ENCODE measurements at places on chromosomes 7 and 10.

GRCh38 chr7:11533229-11533820, 298.7 kb downstream of the THSD7A start:
- no peak for DNase-seq

GRCh38 chr10:4194231-4194630, 409.2 kb upstream of the KLF6 start:
- DNase-seq, result no peak

- DNase-seq, result no peak
These were observed 118.2 kb downstream of the ADAM12 start for GRCh38 chr10:126270111-126270510.

GRCh38 chr7:33128631-33128989, 754 bp upstream of the BBS9 start:
- DNase-seq, result no peak

DNA sequence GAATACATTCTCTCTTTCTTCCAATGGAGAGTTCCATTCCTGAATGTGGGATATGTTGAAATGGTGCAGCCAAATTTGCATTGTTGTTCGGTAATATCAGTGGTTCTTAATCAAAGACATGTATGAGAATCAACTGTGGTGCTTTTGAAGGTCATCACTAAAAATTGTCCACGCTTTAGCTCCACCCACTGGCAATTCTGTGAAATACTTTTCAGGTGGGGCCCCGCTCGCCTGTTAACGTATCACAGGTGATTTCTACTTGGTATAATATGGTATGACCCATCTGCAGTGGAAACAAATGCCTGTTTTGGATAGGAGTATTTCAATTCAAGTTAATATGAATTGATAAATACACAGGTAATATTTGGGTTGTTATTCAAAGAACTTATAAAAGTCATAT, 178.4 kb downstream of the NSUN6 start:
- no peak for DNase-seq

DNA sequence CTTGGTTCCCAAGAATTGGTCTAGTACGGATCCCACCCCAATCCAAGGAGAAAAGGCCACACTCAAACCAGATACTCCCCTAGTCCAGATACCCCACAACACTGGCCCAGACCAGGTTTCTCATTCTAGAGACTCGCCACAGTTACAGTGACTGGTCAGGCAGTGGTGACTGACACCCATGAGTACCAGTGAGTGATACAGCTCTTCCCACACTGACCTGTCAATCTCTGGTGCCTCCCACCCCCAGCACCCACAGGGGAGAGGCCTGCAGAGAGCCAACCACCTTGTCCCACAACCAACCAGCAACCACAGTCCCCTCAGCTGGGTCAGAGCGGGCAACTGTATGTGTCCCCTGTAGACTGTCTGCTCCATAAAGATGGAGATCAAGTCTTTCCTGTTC, 152.8 kb downstream of the NEURL1 start:
- no peak for DNase-seq
